Stimulated activated CD8-positive, alpha-beta memory T cell treated with anti-CD3 and anti-CD28 coated beads, Interleukin-4, amount 100 ng/mL, for 1 hour (primary cell): ENCODE measurements at places on chromosomes 2 and 18.

- no peak for DNase-seq
Observed at GRCh38 chr18:31610286-31611205, 18.9 kb downstream of the TTR start.

- no peak for DNase-seq
Observed at GRCh38 chr18:76474824-76475223, 20.2 kb downstream of the ZNF516 start.

- no peak for DNase-seq
Observed at GRCh38 chr18:2997846-2998564, 14.9 kb downstream of the LPIN2 start.

- DNase-seq, result no peak
Observed at GRCh38 chr2:235990344-235990743, 177.8 kb downstream of the GBX2 start.

DNA sequence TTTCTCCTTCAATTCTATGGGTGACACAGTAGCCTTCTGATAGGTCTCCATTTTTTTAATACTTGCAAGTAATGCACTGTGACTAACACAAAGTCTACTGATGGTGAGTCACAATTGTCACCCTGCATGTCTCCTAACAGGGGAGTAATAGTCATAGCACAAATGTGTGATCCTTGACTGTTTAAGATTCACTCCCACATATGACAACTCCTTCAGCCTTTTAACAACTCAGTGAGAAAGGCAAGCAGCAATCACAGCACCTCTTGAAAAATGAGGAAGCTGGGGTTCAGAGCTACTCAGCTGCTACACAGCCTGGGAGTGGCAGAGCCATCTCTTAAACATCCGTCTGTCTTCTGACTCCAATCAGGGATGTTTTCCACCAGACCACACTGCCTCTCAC, 63.8 kb downstream of the EHD3 start:
- DNase-seq, result no peak

GRCh38 chr18:23487738-23488570, 15.4 kb upstream of the RMC1 start:
- DNase-seq, result no peak

DNA sequence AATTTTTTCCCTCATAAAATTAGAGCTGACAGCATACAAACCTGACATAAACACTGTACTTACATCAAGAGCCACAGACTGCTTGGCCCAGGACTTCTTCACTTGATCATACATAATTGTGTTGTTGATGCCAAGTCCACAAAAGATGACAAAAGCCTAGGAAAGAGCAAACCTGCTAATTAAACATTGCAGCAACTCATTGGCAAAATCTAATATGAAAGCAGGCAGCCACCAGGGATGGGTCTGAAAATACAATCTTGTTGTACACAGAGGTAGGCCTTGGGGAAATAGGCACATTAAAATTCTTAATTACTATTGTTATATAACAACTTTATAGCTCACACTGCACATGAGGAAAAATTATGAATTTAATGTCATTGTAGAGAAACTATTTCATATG, 255.8 kb downstream of the PDE11A start:
- DNase-seq, result no peak
